CD8-positive, alpha-beta memory T cell (primary cell): ENCODE measurements at places on chromosomes 16 and 17.
A peak's percentile ranks its signal among the peaks of the same experiment; 100 is the strongest.

DNA sequence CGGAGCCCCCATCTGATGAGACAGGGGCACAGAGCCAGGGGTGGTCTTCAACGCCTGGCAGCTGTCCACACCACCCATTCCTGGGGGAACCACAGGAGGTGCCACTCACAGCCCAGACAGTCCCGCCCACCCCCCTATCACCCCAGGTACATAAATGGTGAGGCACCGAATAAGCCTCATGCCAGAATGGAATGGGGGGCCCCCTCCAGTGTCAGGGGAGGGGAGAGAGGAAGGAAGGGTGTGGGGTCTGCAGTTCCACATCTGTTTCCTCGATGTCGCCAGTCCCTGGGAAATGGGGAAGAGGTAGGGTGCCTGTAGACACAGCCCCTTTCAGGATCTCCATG lies 1.7 kb downstream of the TMC6 start:
- H3K4me1 ChIP-seq = peaks cover 68% of the 10 kb centered on the region
- DNase-seq = no peak
- peaks cover 45% of the 10 kb centered on the region for H3K36me3 ChIP-seq

DNA sequence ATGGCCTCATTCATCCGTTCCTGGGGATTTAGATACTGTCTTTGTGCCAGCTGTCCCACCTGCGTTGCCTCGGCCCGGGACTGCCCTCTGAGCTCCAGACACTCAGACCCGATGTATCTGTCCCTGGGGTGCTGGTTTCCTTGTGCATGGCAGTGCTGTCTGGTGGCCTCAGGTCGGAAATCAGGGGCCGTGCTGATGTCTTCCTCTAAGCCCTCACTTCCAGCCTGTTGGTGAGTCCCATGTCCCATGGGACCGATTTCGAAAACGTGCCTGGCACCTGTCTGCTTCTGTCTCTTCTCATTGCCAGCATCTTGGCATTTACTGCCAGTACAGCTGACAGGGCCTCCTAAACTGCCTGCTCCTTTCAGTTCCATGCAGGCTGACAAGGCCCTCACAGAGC lies 22.1 kb downstream of the NT5M start:
- DNase-seq = no peak
- no peaks in the 10 kb centered on the region for H3K36me3 ChIP-seq
- H3K27ac ChIP-seq = no peak overlapping the region
- no peak overlapping the region for H3K4me3 ChIP-seq
- no peaks in the 10 kb centered on the region for H3K4me1 ChIP-seq

- no peak overlapping the region for H3K27ac ChIP-seq
- no peaks in the 10 kb centered on the region for H3K27me3 ChIP-seq
- H3K36me3 ChIP-seq = no peaks in the 10 kb centered on the region
- no peaks in the 10 kb centered on the region for H3K4me1 ChIP-seq
- DNase-seq = no peak
These were observed 18.2 kb upstream of the HLF start for GRCh38 chr17:55246583-55246982.

- H3K36me3 ChIP-seq = peaks cover 28% of the 10 kb centered on the region
- H3K27me3 ChIP-seq = no peaks in the 10 kb centered on the region
- H3K4me1 ChIP-seq = no peaks in the 10 kb centered on the region
These were observed 14.3 kb downstream of the ZNHIT3 start for GRCh38 chr17:36500745-36501225.

DNA sequence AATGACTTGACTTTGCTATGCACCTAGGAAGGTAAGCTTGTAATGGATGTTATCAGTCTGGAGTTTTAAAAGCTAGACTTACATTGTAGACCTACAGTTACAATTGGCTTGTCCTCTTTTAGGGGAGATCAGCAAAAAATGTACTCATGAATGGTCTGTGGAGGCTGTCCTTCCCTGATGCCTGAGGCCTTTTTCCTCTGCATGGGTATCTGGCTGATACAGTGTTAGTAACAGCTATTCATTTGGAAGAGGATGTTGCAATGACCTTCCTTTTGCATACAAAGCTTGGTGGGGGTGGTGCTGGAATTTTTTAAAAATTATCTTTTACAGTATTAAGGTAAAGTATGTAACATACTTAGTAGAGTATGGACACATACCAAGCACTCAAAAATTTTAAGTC lies 525.5 kb downstream of the KIF2B start:
- no peak for DNase-seq
- H3K36me3 ChIP-seq = no peaks in the 10 kb centered on the region
- no peaks in the 10 kb centered on the region for H3K4me1 ChIP-seq
- H3K4me3 ChIP-seq = no peak overlapping the region

DNA sequence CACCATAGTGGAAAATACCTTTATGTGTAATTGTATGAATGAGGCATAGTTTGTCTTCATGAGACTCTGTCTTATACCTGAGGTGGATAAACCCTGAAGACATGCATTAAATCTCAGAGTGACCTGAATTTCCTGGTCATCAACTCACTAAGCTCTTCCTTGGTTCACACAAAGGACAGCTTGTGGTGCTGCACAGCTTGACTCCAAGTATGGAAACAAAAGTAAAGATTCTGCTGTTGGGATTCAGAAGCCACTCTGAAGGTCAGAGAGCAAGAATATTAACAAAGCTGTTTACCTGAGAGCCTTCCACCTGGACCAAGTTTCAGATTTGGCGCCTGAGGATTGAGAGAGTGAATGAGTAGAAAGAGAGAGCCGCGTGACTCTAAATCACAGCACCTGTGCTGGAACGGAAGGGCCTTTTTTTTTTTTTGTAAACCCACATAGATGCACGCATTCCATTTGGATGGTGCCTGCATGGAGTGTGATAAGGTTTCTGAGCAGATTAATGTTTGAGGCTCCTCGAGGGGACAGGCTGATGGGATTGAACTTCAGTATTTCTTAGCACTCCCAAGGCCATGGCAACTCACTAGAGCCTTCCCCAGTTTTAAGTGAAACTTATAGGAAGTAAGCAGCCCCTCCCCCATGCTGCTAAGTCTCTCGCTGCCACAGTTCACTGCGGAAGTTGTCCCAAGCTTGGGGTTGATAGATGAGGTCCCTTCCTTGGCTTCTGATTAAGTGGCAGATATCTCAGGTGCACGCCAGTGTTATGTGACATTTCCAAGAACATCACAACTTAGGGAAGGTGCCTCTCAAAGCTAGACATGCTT lies 28.7 kb downstream of the CALB2 start:
- DNase-seq = no peak
- no peak overlapping the region for H3K4me3 ChIP-seq
- no peaks in the 10 kb centered on the region for H3K4me1 ChIP-seq
- H3K36me3 ChIP-seq = no peaks in the 10 kb centered on the region
- no peaks in the 10 kb centered on the region for H3K27me3 ChIP-seq

DNA sequence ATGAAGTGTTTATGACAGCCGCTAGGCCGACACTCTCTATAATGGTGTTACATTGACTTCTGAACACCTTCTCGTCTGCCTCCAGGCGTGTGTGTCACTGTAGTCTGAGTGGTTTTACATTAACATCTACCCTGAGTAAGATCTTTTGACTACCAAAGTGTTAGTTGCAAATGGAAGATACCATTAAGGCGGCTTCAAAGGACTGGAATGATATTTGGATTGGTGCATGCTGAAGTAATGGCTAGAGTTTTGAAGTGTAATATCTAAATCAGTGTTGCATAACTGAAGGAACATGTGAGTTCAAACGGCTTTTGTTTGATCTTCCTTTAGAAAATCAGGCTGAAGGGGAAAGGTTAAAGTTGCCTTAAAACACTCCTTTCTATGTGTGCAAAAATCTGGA lies 52.2 kb downstream of the BCAS3 start:
- DNase-seq = no peak
- no peaks in the 10 kb centered on the region for H3K4me1 ChIP-seq
- H3K36me3 ChIP-seq = no peaks in the 10 kb centered on the region
- no peaks in the 10 kb centered on the region for H3K27me3 ChIP-seq
- H3K4me3 ChIP-seq = no peak overlapping the region

GRCh38 chr17:12765548-12765947 lies 23.8 kb upstream of the ARHGAP44 start:
- H3K27me3 ChIP-seq = no peaks in the 10 kb centered on the region
- H3K27ac ChIP-seq = no peak overlapping the region
- H3K4me3 ChIP-seq = no peak overlapping the region
- no peak for DNase-seq

GRCh38 chr16:64615630-64616280 lies 506.1 kb downstream of the CDH11 start:
- H3K36me3 ChIP-seq = no peaks in the 10 kb centered on the region
- no peaks in the 10 kb centered on the region for H3K27me3 ChIP-seq

GRCh38 chr16:67304020-67304419 lies 22.5 kb downstream of the KCTD19 start:
- no peaks in the 10 kb centered on the region for H3K36me3 ChIP-seq
- no peak overlapping the region for H3K4me3 ChIP-seq
- no peak for DNase-seq
- no peak overlapping the region for H3K27ac ChIP-seq

- H3K4me1 ChIP-seq = no peaks in the 10 kb centered on the region
- H3K36me3 ChIP-seq = no peaks in the 10 kb centered on the region
These were observed 210.4 kb upstream of the IRX5 start for GRCh38 chr16:54720259-54720658.

- H3K36me3 ChIP-seq = peaks cover 24% of the 10 kb centered on the region
- no peak for DNase-seq
- peaks cover 35% of the 10 kb centered on the region for H3K4me1 ChIP-seq
- no peaks in the 10 kb centered on the region for H3K27me3 ChIP-seq
These were observed 6.7 kb downstream of the SNN start for GRCh38 chr16:11674818-11675560.

- H3K4me3 ChIP-seq = no peak overlapping the region
- H3K36me3 ChIP-seq = no peaks in the 10 kb centered on the region
- no peaks in the 10 kb centered on the region for H3K27me3 ChIP-seq
- no peak overlapping the region for H3K27ac ChIP-seq
These were observed 83.1 kb downstream of the NXN start for GRCh38 chr17:896454-896853.

DNA sequence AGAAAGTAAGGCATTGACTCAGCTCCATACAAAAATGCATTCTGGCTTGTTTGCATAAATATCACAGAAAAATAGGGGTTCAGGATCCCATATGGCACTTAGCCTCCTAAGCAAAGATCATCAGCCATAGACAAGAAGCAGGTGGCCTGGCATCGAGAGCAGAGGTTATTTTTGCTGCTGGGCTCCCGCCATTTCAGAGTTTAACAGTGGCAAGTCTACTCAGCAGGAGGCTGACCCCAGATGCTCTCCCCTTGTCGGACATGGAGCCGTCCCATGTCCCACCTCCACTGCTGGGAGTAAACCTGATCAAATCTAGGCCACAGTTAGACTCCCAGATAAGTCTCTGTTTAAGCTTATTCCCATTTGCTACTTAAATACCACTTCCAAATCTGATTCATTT lies 269.1 kb downstream of the FTO start:
- no peak overlapping the region for H3K4me3 ChIP-seq
- no peaks in the 10 kb centered on the region for H3K36me3 ChIP-seq
- H3K27ac ChIP-seq = no peak overlapping the region
- no peaks in the 10 kb centered on the region for H3K4me1 ChIP-seq

GRCh38 chr17:12922120-12922519 lies 95.7 kb downstream of the ELAC2 start:
- no peaks in the 10 kb centered on the region for H3K27me3 ChIP-seq
- H3K4me3 ChIP-seq = no peak overlapping the region
- DNase-seq = no peak
- H3K27ac ChIP-seq = no peak overlapping the region
- H3K4me1 ChIP-seq = no peaks in the 10 kb centered on the region

DNA sequence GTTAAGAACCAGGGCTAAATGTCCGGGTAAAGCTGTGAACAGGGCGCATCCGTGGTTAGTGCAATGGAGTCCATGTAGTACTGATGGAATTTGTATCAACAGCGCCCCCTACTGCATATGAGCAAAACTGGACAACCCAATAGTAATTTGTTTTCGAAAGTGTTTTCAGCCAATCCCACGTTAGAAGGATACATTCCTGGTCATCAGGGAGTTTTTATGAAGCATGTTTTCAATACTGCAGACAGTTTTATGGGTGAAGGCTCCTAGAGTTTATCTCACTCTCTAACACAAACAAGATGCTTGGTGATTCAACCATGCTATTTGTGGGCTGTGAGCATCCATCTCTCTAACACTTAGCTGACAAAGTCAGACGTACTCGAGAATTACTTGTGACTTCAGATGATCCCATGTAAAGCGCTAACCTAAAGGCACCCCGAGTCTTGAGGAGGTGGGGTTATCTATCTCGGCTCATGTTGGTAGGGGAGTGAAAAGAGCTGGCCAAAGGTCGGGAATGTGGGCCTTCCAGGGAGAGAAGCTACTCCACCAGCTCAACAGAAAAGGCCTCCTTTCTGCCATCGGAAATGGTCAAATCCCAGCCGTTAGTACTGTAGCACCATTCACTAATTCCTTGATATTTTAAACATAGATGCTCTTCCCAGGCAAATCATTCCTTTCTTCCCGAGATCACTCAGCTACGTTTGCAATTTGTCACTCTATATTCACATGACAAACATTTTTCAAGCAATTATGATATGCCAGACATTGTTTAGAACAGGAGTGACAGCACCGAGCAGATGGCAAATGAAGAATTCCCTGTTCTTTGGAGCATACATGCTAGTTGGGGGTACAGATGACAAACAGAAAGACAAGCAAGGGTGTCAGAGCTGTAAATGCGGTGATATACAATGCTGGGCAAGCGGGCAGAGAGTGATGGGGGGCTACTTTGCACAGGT lies 46.9 kb upstream of the HNF1B start:
- no peaks in the 10 kb centered on the region for H3K36me3 ChIP-seq
- H3K27ac ChIP-seq = no peak overlapping the region
- H3K4me1 ChIP-seq = no peaks in the 10 kb centered on the region

GRCh38 chr16:51141541-51141940 lies 9.5 kb downstream of the SALL1 start:
- no peak overlapping the region for H3K27ac ChIP-seq
- H3K4me3 ChIP-seq = no peak overlapping the region
- H3K4me1 ChIP-seq = no peaks in the 10 kb centered on the region

- DNase-seq = no peak
- no peaks in the 10 kb centered on the region for H3K36me3 ChIP-seq
- H3K27ac ChIP-seq = no peak overlapping the region
- H3K4me1 ChIP-seq = no peaks in the 10 kb centered on the region
These were observed 47.9 kb upstream of the CPHXL start for GRCh38 chr16:75774197-75774596.

GRCh38 chr17:29138971-29139691 lies 41.1 kb downstream of the MYO18A start:
- peak overlapping the region; percentile 62 for H3K4me3 ChIP-seq
- H3K27ac ChIP-seq = peak overlapping the region; percentile 48
- DNase-seq = no peak
- H3K27me3 ChIP-seq = no peaks in the 10 kb centered on the region
- H3K4me1 ChIP-seq = peaks cover 53% of the 10 kb centered on the region

DNA sequence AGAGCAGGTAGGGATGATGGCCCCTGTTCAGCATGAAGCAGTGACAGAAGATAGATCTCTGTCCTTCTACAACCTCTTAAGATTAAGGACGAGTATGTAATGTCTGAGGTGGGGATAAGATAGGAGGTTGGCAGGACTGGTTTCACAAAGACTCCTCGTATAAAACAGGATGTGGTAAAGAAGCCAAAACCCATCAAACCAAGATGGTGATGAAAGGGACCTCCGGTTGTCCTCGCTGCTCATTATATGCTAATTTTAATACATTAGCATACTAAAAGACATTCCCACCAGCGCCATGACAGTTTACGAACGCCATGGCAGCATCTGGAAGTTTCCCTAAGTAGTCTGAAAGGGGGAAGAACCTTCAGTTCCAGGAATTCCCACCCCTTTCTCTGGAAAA lies 27.3 kb downstream of the MIS12 start:
- H3K27me3 ChIP-seq = no peaks in the 10 kb centered on the region
- H3K4me1 ChIP-seq = peaks cover 32% of the 10 kb centered on the region
- no peak overlapping the region for H3K4me3 ChIP-seq

GRCh38 chr16:29644338-29644857 lies 18.6 kb upstream of the SPN start:
- H3K4me3 ChIP-seq = no peak overlapping the region
- peaks cover 23% of the 10 kb centered on the region for H3K4me1 ChIP-seq
- no peak overlapping the region for H3K27ac ChIP-seq
- no peak for DNase-seq
- no peaks in the 10 kb centered on the region for H3K27me3 ChIP-seq
- H3K36me3 ChIP-seq = no peaks in the 10 kb centered on the region
